ENCODE measurements at places on chromosomes 3 and 15.
A peak's percentile ranks its signal among the peaks of the same experiment; 100 is the strongest.

DNA sequence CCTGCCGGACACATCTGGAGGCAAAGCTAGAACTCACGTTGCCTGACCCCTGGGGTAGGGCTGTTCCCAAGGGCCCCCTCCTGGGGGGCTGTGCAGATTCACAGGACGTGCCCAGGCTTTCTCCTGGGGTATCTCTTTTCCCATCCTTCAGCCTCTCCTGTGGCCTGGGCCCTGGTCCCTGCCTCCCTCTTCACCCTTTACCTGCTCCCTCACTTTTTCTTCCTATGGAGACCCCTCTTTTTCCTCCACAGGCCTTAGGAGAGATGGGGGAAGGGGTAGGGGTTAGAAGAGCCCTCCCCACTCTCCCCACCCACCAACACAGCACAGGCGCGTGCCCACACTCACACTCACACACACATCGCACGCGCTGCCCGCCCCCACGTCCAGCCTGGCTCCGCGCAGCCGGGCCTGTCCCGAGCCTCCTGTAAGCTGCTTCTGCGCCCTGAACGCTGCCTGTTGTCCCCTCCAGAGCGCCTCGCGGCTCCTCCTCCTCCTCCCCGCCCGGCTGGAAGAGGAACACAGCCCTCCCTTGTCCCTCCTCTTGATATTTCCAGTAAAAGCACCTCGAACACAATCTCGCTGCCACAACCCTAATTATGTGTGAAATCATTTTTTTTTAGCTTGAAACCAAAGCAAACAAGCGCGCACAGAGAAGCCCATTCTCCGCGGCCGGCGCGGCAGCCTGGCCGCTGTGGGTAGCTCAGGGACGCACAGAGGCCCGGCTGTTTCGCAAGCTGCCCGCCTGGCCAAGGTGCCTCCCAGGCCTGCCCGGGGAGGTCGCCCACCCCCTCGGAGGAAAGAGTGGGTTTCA lies 33.9 kb upstream of the ACAN start:
- no peak for DNase-seq

GRCh38 chr3:82461049-82461889 lies 699.8 kb upstream of the GBE1 start:
- DNase-seq = no peak

DNA sequence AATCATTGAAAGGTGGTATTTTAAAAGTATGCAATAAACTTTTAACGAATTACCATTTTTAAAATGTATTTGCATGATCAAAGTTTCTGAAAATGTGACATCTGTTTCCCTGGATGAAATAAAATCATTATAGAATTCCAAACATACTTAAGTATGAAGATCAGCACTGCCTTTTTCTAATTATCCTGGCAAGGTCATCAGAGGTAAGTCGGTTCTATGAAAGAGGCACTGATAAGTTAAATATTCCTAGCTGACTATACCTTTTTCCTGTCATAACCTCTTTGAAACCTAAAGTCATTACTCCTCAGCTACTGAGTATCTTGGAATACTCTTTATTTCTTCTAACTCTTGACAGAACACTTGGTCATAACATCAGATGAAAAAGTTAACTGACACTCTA lies 406.1 kb upstream of the ALCAM start:
- peak; percentile 17 for DNase-seq

- no peak for DNase-seq
Measured at GRCh38 chr3:195849322-195850074, 37.8 kb upstream of the MUC4 start.

- DNase-seq = no peak
Measured at GRCh38 chr15:25635191-25635590, 196.4 kb upstream of the UBE3A start.

- no peak for DNase-seq
Measured at GRCh38 chr3:57164217-57164656, 916 bp downstream of the IL17RD start.

DNA sequence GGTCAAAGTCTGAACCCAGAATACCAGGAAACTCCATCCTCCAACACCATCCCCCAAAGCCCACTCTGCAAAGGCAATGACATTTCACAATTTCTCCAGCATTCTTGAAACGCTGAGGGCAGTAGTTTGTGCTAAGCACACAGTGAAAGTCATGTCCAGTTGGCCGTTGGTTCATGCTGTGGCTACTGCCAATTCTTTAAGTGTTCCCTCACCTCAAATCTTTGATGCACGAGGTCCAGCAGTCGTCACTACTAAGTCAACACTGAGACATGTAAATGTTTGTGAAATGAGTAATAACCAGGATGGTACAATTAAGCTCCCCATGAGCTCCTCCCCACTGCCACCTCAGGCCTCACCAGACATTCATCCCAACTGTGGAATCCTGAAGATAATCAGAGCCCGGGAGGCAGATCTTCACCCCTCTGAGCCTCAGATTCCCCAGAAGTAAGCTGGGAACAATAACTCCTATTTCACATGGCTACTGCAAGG lies 7.0 kb downstream of the SUCLG2 start:
- DNase-seq = peak; percentile 97

- no peak for DNase-seq
Measured at GRCh38 chr15:93270937-93271467, 182.0 kb upstream of the RGMA start.

GRCh38 chr3:38067508-38068233 lies 28.7 kb downstream of the DLEC1 start:
- no peak for DNase-seq

DNA sequence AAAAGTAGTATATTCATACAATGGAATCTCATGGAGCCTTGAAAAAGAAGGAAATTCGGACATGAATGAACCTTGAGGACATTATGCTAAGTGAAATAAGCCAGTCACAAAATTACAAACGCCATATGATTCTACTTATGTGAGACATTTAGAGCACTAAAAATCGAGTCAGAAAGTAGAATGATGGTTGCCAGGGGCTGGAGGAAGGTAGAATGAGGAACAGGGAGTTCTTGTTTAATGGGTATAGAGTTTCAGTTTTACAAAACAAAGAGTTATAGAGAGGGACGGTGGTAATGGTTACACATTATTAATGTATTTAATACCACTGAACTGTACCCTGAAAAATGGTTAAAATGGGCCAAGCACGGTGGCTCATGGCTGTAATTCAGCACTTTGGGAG lies 19.5 kb downstream of the UBXN7 start:
- no peak for DNase-seq
